ENCODE measurements at places on chromosomes 12 and 14.

DNA sequence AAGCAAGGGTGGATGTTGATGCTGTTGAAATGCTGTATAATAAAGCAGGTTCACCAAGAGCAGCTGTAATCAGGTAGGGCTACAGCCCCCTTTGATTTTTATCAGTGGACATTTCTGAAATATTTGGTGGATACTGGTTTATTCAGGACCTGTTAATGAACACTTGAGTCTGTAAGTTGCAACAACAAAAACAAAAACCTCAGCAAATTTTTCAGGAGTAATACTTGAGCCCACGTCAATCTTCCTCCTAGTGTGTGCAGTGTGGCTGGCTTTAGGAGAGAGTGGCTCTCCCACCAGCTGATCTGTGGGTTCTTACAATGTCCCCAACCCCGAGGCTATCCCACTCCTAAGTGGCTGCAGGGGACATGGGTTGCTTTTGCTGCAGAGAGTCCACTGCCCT, 347.8 kb downstream of the GLT1D1 start:
- DNase-seq, result no peak

DNA sequence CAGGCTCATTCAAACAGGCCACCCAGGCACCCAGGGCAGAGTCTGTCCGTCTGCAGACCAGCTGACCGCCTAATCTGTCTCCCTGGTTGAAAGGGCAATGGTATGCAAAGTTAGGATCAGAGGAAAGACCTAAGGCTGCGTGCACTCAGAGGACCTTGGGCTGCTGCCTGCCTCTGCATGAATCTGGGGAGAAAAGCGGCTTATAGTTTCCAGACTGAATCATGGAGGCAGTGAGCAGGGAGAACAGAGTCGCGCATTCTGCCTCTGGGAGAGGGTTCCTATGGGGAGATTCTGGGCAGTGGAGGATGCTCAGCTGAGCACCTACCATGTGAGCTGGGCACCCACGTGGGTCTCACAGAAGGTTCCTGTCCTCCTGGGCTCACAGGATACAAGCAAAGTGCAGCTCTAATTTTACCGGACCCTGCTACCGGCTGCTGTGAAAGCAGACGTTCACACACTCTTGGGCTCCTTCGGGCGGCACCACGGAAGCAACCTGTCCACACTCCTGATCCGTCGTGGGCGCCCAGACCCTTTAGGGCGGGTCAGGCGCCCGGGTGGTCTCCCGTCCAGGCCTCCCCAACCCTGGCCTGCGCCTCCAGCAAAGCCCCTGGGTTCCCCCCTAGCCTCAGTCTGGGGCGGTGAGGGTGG, 772 bp downstream of the SCARB1 start:
- DNase-seq, result peak; percentile 25

DNA sequence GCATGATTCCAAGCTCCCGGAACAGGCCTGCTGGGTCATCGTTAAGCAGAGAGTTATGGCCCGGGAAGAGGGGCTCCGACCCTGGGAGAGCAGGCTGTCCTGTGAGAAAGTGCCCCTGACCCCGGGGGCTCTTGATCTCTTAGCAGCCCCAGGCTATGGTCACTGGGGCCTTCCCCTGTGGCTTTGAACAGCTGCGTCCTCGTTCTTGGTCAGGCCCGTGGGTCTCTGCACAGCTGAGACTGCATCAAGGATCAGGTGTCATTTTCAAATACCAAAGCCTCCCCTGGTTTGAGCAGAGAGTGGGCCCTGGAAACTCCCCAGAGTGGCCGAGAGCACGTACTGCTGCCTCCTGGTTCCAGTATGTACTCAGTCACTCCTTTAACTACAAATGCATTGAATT, 114.8 kb downstream of the ESRRB start:
- no peak for DNase-seq

- DNase-seq, result no peak
These were observed 26.0 kb downstream of the DDHD1 start for GRCh38 chr14:53127151-53127550.

DNA sequence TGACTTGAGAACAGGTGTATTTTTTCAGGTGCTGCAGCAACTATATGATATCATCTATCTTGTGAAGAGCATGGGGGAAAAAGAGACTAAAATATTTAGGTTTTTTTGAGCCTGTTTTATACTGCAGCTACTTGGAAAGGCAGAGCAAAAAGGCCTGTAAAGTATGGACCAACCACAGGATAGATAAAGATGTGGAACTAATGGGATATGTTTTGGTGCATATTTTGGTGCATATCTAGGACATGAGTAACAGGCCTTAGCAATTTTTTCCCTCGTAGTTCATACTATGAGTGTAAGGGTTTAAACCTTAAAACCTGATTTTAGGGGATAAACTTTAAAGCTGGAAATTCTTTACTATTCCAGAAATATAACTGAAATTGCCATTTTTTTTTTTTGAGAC, 6.0 kb upstream of the GTSF1 start:
- DNase-seq, result no peak

GRCh38 chr14:34233619-34234018, 228.4 kb downstream of the SPTSSA start:
- DNase-seq, result no peak

- no peak for DNase-seq
These were observed 6.3 kb downstream of the RFLNA start for GRCh38 chr12:124301084-124301654.

GRCh38 chr14:106586098-106586704, 1059.8 kb downstream of the TMEM121 start:
- DNase-seq, result peak; percentile 40

DNA sequence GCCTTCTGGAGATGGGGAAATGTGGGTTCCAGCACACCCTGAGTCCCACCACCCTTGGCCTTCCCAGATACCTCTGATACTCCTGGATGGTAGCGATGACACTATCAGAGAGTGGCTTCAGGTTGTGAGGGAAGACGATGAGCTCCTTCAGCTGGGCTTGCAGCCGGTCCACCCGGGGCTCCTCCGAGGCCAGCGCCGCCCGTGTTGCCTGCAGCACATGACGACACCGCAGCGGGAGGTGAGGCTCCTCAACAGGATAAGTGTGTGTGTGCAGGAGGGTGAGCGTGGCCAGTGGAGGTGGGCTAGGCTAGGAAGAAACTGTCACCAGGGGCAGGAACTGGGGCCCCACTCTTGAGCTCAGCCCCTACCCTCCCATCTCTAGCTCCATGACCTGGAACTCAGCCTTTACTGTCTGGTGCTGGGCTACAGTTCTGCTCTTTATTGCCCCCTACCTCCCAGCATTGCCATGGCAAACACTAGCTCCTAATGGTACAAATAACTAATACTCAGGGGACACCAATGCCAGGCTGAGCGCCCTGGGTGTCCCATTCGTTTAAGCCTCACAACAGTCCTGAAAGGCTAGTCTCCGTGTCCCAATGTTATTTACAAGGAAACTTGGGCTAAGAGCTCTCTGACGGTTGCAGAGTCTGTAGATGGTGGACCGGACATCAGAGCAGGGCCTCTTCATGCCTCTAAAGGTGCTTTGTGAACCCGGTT, 64.1 kb downstream of the SYNE3 start:
- peak; percentile 15 for DNase-seq

GRCh38 chr14:22657861-22658260, 13.7 kb upstream of the OR6J1 start:
- DNase-seq, result peak; percentile 8

GRCh38 chr12:117900561-117900960, 68.2 kb downstream of the KSR2 start:
- DNase-seq, result no peak

DNA sequence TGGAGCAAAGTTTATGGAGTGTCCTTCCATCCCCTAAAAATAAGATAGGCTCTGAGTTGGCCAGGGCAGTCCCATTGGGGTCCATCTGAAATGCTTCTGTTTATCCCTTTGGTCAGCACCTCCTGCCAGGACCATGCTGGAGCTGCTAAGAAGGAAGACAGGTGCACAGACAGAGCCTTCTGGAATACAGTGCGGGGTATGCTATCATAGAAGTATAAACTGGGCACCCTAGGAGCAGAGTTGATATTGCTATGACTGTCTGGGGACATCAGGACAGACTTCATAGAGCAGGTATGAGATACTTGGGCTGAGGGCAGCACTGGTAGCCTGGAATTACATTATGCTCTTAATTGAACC, 170.4 kb upstream of the HIF1A start:
- no peak for DNase-seq

DNA sequence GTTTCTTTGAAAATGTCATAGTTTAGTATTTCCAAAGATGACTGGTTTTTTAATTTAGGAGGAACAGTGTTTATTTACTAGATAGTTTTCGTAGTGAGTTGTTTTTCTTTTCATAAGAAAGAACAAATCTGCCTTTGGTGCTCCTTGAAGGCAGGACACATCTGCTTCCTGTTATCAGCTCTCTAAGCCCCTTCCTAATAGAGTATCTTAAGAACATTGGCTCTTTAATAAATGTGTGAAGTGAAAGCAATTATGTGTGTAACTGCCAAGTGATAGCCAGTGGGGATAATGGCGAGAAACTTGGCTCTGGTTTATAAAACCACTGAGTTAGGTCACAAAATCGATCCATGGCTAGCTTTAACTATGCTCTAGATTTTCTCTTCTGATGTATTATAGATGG, 23.5 kb upstream of the PPFIBP1 start:
- no peak for DNase-seq

- no peak for DNase-seq
These were observed 195.5 kb upstream of the DAAM1 start for GRCh38 chr14:58992935-58993334.

DNA sequence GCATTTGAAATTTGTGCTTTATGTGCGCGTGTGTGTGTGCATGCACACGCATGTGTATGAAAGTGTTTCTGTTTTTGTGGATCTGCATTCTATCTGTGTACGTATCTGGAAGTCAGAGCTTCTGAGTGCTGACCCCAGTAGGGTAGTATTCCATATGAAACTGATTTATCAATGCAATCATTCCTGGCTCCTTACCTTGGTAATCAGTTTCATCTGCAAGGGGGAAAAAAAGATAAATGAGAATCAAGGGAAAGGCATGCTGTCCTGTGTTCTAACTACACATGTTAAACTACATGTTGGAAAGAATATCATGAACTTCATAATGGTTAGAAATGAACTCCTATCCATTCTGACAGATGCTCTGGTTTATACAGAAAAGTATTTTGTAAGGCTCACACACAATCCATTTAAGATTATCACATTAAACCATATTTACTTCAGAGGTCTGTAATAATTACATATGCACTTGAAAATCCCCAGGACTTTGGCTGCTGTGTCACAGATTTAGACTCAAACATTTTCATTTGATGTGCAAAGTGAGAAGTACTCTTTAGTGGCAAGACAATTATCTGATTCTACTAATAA, 276.1 kb upstream of the LMO3 start:
- DNase-seq, result no peak

DNA sequence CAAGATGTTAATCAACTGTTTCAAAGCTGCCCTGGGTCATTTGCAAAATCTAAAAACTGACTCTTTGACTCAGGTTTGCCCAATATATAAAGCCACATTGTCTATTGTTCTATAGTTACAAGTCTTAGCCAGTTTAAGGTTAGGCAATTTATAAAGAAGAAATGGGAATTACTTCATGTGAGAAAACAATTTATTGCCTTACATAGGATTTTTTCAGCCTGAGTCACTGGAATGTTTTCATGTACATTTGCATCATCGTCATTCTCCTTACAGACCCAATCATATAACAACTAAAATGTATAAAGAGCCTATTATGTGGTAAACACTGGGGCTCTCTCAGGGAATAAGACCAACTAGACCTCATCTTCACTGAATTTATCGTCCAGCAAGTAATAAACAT, 100.3 kb upstream of the PLEKHG7 start:
- no peak for DNase-seq

DNA sequence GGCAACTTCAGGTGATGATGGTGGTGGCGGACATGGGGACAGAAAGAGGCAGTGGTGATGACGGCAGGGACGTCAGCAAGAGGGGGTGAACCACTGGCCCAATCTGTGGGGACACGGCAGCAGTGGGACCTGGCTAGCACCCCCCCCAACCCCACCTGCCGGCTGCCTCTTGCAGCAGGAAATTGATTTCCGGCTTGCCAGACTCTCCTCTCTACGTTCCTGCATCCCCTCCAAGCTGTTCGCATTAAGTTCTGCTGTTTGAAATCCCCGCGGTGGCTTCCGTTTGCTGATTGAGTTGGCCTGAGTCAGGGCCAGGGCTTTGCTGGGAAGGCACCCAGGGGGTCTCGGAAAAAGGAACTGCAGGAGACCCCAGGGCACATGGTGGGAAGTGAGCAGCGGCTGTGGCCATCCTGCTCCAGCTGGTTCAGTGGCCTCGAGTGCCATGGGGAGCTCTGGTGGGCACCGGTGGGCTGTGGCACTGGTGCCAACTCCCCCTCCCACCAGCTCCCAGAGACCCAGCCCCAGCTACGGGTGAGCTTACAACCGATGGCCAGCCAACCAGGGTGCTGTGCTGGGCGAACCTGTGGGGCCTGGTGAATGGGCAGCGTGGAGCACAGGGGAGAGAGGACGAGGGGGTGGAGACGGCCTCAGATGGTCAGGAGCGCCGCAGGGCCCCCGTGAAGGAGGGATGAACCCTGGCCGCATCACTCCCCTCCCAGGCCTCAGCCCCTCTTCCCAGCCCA, 14.6 kb upstream of the NUDT14 start:
- DNase-seq, result no peak

DNA sequence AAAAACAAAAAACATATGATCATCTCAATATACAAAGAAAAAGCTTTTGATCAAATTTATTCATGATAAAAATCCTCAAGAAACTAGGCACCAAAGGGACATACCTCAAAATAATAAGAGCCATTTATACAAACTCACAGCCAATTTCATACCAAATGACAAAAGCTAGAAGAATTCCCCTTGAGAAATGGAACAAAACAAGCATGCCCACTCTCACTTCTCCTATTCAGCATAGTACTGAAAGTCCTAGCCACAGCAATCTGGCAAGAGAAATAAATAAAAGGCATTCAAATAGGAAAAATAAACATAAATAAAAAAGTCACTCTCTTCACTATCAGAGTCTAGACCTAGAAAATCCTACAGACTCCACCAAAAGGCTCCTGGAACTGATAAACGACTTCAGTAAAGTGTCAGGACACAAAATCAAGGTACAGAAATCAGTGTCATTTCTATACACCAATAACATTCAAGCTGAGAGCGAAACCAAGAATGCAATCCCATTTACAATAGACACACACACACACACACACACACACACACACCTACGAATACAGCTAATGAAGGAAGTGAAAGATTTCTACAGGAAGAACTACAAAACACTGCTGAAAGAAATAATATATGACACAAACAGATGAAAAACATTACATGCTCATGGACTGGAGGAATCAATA, 1486.2 kb upstream of the SEL1L start:
- DNase-seq, result peak; percentile 29

GRCh38 chr14:90676912-90677311, 139.3 kb downstream of the TTC7B start:
- DNase-seq, result no peak

All from MM.1S (cell line).